Head of caudate nucleus (tissue), 42 donors: ENCODE measurements at places on chromosomes 12 and 14.

DNA sequence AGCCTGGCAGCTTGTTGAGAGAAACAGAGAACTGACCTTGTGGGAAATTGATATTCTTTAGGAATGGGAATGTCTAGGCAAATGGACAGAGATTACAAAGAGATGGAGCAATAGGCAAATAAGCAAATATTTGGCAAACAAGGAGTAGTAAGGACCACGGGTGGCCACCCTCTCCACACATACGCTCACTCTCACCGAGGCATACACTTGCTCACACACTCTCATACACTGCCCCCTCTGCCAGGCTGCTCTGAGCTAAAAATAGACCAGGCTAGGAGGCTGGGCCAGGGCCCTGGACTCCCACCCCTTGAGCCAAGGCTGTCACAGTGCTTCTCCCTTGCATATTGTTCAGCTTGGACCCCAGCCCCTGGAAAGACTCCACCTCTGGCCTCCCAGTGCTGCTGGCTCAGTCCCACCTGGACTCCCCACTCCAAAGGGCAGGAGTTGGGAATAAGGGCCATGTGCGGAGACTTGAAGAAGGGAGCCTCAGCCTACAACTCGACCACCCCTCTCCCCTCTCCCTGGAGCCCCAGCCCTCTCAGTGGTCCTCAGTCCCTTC is 1.1 kb downstream of the PPP1R1A start:
- DNase-seq = no peak

GRCh38 chr12:114636723-114637480 is 47.1 kb downstream of the TBX3 start:
- DNase-seq = peak; percentile 14

GRCh38 chr12:92123780-92124688 is 21.6 kb downstream of the BTG1 start:
- DNase-seq = no peak

GRCh38 chr12:102673606-102674005 is 193.2 kb upstream of the IGF1 start:
- no peak for DNase-seq

GRCh38 chr14:41498959-41499358 is 107.7 kb upstream of the LRFN5 start:
- no peak for DNase-seq

- peak; percentile 57 for DNase-seq
Measured at GRCh38 chr14:99035712-99036610, 236.0 kb downstream of the BCL11B start.

DNA sequence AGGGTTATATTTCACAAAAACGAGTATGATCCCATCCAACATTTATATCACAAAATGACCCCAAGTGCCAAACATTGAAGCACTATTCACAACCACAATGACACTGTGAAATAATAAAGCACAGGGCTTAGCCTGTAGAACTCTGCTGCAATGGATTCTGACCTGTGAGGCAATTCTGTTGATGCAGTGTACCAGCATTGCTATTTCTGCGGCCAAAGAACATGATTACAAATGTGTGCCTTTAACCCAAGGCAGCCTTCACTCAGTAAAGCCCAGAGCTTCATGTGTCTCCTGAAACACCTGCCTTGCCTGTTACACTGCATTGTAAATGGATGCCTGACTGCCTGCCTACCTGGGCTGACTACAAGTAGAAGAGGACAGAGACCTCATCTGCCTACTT is 158.0 kb downstream of the PPM1H start:
- DNase-seq = no peak

DNA sequence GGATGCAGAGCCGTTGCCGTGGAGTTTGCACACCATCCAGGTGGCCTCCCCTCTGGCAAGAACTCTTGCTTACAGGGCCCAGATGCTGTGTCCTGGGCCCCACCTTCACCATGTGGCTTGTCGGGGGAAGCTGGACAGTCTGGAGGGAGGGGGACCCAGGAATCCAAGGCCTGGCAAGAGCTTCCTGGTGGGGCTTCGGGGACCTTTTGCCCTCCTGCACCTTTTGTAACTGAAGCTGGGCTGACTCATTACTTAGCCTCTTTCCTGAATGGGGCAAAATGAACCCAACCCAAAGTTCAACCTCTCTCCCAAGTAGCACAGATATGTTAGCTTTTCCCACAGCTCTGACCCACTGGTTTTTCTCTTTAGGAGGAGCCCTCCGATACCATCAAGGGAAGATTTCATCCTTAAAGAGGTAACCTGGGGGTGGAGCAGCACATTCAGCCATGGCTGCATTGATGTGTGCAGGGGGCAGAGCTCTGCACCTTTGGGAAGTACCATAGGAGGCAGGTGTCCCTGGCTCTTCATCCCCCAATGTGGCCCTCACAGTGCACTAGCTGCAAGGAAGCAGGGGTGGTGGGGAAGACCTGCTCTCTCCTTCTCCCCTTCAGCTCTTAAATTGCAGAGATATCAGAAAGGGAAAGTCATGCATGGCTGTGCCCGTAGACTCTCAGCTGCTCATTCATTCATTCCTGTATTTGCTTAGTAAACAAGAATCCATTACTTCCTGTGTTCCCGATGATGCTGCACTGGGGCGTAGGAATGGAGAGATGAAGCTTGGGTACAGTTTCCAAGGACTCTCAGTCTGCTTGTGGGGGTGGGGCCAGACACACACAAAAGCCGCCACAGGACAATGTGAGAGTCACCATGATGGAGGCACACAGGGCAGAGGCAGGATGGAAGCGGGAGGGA is 13.0 kb downstream of the MVK start:
- DNase-seq = no peak

GRCh38 chr12:122789637-122790036 is 15.3 kb downstream of the CCDC62 start:
- no peak for DNase-seq

- DNase-seq = no peak
Measured at GRCh38 chr12:31872831-31873604, 86.2 kb upstream of the RESF1 start.

DNA sequence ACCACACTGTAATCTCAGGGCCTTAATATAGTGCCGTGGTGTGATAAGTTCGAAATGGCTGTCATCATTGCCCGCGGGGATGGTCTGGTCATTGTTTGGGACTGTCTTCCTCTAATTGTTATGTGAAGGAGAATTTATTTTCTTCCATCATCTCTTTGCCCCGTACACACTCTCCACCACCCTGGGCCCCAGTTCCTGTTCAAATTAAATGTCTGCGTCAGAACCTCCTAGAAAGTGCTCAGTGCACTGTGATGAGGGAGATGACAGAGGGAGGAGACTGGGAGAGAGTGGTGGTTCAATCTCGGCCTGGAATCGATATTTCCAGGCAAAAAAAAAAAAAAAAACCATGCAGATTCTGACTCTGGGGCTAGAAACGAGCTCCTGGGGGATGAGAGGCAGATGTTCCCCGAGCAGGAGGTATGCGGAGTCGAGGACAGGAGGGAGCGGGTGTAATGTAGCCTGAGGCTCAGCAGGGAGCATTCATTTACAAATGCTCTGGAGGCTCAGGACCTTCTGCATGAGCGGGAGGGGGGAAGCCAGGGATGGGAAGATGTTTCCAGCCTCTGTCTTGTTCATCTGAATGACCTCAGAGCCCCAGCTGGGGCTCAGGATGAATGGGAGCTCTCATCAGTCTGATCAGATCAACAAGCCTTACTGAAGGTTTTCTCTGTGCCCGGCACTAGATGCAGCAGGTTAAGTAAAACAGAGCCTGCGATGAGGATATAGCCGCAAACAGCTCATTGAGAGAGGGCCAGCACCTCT is 219.5 kb downstream of the TBX5 start:
- DNase-seq = peak; percentile 84
